ENCODE measurements at places on chromosomes 12 and 14.

GRCh38 chr14:92516966-92517506 is 3.5 kb downstream of the RIN3 start:
- no peak for DNase-seq

- DNase-seq: no peak
Observed at GRCh38 chr12:78179346-78179745, 348.7 kb downstream of the NAV3 start.

DNA sequence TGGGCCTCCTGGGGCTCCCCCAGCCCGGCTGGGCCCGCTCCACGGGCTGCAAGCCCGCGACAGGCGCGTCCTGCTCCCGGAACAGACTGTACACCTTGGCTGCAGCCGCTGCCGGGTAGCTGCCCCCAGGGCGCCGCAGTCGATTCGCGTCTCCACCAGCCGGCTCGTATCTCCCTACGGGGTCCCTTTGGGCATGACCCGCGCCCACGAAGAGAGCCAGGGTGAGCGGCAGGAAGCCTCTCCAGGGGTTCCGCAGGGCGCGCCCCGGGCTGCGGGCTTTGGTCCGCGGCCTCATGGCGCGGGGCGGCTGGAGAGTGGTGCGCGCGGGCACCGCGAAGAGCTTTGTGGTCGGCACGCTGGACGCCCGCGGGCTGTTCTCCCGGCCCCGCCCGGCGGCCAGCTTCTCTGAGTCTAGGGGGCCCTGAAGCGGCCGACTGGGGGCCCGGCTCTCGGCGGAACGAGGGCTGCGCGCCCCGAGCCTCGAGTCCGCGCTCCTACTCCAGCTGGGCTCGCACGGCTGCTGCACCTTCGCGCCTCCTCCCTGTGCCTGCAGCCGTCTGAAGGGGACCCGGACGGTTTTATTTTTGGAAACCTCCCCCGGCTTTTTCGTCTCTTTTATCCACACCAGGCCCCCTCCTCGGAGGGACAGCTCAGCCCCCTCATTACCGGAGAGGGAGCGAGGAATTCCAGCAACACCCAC is at the start of gene LTBP2:
LTBP2 (minus strand) TSS at position 588 of the 700 bp plus-strand sequence; CDS start at position 295, 293 bp downstream.
- DNase-seq: no peak

GRCh38 chr12:27002141-27002540 is 12.0 kb downstream of the TM7SF3 start:
- no peak for DNase-seq

DNA sequence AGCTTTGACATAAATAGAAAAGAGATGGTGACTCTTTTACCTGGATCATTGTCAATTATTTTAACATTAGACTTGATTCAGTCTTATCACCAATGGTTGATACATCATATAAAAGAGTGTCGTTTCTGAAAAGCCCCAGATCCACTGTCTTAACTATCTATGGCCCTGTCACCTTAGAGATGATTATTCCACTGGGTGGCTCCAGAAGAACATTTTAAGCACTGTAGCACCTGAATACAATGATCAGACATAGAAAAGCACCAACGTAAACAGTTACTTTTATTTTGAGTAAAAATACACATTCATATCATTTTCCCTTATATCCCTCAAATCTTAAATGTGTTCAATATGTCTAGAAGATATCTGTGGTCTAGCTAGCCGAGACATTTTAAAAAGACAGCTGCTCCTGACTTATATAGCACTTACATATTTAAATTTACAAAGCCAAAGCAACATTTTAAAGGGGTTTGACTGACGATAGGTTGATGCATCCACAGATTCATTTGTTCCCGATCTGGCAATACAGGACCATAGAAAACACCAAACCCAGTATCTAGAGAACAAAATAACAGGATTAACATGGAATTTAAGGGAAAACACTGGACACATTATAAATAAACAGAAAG is 32.9 kb downstream of the TSPAN8 start:
- DNase-seq: no peak

DNA sequence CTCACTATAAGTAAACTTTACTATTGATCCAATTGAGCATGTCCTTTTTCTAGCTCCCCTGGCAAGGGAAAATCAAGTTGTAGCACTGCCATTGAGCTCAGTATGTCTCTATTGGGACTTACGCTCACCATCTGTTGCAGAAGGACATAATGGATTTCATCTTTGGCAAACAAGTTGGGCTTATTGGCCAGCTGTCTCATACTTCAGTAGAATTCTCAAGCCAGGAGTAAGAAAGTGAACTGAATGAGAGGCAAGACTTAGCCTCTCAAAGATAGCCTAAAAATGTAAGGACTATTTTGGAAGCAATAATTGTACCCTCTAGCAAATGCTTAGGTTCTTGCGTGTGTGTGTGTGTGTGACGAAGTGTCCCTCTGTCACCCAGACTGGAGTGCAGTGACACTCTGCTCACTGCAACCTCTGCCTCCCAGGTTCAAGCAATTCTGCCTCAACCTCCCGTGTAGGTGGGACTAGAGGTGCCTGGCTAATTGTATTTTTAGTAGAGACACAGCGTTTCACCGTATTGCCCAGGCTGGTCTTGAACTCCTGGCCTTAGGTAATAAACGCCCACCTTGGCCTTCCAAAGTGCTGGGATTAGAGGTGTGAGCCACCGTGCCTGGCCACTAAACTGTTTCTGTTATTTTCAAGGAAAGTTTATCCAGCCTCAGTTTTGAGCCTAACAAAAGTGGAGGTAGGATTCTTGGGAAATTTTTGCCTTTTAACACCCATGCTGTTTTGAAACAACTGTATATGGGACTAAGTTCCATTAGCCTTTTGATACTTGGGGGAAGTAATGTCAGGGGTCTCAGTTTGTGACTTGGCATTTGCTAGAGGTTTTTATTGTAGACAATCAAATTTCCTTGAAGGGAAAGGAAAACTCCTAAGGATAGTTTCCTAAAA is 7.0 kb downstream of the HNRNPA1 start:
- DNase-seq: no peak

- DNase-seq: no peak
Observed at GRCh38 chr14:92755495-92755894, 7.1 kb upstream of the LGMN start.

GRCh38 chr12:106145539-106146447 is 7.0 kb upstream of the NUAK1 start:
- DNase-seq: no peak

GRCh38 chr14:39265806-39266524 is 32.2 kb downstream of the MIA2 start:
- DNase-seq: no peak

DNA sequence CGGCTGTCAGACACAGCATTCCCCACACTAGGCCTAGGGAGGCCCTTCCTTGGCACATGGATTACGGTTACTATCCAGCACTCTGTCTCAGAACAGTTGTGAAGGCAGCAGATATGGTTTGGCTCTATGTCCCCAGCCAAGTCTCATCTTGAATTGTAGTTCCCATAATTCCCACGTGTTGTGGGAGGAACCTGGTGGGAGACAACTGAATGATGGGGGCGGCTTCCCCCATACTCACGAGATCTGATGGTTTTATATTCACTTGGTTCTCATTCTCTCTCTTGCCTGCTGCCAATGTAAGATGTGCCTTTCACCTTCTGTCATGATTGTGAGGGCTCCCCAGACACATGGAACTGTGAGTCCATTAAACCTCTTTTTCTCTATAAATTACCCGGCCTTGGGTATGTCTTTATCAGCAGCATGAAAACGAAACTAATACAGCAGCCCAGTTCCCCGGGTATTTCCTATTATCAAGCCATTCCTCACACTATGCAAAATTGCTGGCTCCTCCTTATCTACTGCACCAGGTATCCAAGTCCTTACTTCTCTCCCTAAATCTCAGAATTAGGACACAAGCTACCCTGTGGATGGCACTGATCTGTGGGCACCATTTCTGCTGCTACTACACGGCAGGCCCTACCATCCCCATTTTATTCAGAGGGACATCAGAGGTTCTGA is 33.3 kb downstream of the NT5DC3 start:
- DNase-seq: no peak

DNA sequence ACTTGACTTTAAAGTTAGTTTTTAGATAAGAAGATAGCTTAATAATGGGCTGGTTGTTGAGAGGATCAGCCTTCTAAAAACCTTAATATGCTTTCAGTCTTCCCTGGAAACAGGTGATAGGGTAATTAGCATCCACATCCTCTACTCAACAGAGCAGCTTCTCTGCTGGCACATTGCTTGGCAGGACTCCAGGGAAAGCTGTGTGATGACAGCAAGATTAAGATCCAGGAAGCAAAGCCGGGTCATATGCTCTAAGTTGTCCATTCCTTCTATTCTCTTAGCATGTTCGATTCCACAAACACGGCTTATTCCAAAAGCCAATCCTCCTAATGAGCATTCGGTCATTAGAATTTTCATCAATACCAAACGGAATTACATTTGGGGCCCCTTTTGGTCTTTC is 87.0 kb downstream of the HMGA2 start:
- no peak for DNase-seq

- no peak for DNase-seq
Observed at GRCh38 chr12:67919406-67919805, 69.8 kb upstream of the IFNG-AS1 start.

- no peak for DNase-seq
Observed at GRCh38 chr14:54410215-54410614, 13.4 kb downstream of the CDKN3 start.

GRCh38 chr12:2507814-2508213 is 287.0 kb upstream of the FKBP4 start:
- DNase-seq: no peak

DNA sequence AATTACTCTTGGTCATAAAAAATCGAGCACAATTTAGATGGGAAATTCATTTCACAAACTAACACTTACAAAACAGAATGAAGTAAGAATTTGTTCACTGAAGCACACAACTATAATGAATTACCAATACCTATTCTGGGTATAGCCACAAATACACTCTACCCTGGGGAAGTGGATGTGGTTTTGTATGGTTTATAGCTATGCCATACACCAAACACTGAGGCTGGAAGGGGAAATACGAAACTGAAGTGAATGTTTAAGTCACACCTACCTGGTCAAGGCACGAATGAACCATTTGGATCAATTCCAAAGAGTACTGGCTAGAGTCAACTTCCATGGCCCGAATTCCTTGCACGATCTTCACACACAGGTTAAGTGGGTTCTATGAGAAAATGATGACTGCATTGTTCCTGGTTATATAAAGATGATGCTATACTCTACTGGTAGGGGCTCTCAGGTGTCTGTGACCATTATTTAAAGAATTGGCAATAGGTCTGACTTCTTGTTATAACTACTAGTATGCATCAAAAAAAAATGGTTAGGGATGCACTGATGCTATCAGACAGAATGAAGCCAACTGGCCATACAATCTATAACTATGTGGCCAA is 12.8 kb downstream of the NEK9 start:
- DNase-seq: peak; percentile 22

DNA sequence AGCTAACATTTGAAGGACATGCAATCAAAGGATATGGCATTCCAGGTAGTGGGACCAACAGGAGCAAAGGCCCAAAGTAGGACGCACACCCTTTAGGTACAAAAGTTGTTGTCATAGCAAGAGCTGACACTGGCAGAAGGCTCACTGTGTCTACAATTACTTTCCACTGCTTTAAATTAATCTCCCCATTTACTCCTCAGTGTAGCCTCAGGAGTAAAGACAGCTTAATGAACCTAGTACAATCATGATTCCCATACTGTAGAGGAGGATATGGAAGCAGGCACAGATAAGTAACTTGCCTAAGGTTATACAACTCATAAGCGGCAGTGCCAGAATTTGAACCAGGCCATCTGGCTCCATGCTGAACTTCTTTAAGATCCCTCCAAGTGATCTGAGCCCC is 212.9 kb upstream of the SFSWAP start:
- DNase-seq: no peak

GRCh38 chr14:99412117-99413061 is 68.3 kb downstream of the SETD3 start:
- no peak for DNase-seq

GRCh38 chr12:5742258-5742657 is 202.8 kb downstream of the ANO2 start:
- DNase-seq: no peak

- peak; percentile 18 for DNase-seq
Observed at GRCh38 chr12:93173178-93173957, 204.4 kb upstream of the NUDT4 start.

DNA sequence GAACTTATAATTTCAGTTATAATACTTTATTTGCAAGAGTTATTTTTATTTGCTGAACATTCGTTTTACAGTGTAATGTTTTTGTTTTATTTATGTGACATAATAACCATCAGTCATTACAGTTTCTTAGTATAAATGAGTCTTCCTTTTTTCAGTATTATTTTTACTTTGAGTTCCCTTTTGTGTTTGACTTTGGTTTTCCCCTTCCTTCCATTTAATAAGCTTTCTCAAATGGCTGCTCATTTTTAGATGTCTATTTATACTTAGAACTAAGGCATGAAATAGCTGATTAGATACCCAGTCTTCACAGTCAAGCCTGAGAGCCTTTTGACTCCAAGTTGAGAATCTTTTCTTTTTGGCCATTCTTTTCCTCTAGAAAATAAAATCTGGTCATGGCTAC is 404.5 kb downstream of the LRFN5 start:
- DNase-seq: no peak

DNA sequence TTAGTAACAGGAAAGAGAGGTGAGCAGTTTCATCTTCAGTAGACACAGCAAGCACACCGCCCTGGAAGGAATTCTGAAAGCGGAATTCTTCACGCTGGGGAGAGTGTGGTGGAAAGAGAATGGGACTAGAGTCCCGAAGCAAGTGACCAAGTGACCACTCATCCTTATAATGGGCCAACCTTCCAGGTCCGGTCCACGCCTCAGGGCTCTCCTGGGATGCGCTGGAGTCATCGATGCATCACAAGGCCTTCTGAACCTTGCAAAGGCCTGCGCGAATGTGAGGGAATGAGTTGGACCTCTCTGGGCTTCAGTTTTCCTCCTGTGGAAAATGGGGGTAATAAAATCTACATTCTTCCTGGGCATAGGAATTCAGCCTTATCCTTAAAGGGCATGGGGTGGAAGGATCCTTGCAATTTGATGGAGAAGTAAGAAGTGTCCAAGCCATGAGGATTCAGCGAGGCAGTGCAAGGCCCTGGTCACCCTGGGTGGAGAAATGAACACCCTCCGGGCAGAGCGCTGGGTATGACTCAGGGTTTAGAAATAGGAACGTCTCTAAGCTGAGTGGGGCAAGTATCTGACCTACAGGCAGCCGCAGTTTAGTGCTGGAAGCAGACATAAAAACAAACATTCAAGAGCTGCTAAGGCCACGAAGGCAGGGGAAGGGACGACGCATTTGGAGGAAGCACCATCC is 97.7 kb downstream of the SETD3 start:
- DNase-seq: no peak

GRCh38 chr12:15684896-15685658 is 104.1 kb downstream of the EPS8 start:
- peak; percentile 8 for DNase-seq

- no peak for DNase-seq
Observed at GRCh38 chr12:112126000-112126438, 659 bp downstream of the TRAFD1 start.

DNA sequence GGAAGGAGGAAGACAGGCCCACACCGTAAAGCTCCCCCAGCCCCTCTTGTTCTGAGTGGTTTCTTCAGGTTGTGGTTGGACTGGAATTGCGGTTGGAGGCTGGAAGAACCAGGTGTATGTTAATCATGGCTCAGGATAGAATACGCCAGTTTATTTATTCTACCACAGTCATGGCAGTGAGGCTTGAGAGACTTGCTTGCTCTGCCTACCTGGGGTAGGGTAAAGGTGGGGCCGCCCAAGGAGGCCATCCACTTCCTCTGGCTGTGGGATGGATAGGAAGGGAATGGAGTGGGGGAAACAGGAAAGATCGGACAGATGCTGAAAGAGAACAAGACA is 8.1 kb downstream of the SHMT2 start:
- DNase-seq: no peak

GRCh38 chr14:91929700-91930099 is 17.8 kb downstream of the FBLN5 start:
- no peak for DNase-seq

Measured in Jurkat, Clone E6-1 (cell line).